ENCODE measurements at places on chromosomes 16 and 17.

DNA sequence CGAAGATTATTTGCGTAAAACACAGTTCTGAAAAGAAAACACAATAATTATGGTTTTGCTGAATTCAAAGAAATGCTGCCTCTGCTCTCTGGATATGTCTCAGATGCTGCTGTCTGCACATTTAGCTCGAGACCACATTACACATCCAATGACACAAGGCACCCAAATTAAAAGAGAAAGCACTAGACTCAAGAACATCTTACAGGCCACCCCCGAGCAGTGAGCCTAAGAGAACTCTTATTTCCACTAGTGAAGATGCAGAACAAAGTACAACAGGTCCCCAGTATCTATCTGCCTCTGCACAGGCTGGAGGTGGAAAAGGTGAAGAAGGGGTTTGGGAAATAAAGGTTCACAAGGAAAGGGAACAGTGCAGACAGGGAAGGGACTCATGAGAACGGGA lies 33.5 kb downstream of the GRB2 start:
- no peak for DNase-seq

DNA sequence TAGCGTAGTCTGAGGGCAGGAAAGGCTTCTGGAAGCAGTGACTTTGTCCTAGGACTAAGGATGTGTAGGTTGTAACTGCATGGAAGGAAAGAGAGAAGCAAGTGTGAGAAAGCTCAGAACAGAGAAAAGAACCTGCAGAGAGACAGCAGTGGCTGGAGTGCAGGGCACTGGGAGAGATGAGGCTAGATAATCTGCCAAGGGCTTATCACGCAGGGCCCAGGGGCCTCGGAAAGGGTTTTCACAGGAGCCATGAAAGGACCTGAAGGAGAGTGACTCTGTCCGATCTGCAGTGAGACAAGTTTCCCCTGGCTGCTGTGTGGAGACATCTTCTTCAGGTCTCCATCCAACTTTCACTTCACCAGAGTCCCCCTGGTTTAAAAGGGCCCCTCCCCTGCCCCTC lies 7.1 kb upstream of the SRCAP start:
- no peak for DNase-seq

DNA sequence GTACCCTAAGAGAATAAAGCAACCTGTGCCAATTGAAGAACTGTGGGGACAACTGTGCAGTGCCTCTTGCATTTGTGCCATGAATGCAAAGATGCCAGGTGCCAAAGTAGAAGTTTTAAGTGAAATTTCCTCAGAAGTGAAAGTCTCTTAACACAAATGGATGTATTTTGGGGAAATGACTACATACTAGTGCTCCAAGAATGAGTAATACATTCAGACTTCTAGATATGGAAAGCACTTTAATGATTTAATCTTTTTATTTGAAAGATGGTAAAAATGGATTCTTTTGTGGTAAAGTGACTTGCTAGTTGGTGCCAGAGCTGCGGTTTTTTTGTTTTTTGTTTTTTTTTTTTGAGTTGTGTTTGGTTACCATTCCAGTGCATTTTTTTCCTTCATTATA lies 15.0 kb downstream of the UTP18 start:
- no peak for DNase-seq

DNA sequence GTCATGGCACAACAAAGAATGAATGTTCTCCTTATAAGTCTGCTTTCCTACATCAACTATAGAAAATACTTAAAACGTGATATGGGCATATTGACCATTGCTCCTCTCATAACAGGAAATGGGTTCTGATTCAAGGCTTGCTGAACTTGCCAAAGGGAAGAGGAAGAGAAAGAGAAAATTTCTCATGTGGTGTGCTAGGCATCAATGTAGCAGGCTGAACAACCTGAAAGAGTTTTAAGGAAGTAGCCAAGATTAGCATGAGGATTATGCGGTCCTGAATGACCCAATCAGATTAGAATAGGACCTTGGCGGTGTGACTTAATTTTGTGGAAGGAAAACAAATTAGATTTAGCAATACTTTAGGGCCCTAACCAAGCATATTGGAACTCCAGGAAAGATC lies 617.7 kb upstream of the CDH11 start:
- DNase-seq = no peak

DNA sequence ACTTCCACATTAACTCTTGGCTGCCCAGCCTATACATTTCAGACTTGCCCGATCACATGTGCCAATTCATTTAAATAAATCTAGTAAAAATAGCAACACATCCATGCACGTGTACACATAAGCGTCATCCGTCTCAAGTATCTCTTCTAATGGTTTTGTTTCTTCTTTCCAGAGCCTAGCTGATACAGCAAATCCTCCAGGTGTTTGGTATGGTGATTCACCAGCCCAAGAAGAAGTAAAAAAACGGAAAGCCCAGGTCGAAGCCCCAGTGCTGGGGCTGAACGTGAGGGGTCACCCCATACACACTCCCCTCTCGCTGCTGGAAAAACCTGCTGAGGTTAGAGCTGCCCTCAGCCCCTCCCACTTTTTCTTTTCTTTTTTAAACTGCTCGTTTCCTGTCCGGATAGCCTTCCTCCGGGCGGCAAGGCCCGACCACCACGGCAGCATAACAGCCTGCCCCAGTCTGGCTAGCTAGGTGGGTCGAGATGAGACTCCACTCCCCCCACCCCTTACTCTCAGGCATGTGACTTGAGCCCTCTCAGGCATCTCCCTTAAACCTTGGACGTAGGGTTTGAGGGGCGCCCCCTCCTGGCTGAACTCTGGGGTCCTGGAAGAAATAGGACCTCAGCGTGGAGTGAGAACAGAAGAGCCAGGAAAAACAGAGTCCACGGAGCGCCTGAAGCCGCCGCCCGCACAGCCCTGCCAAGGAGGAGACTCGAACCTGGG lies 13.9 kb upstream of the OR1F1 start:
- no peak for DNase-seq

GRCh38 chr16:49463529-49463928 lies 89.9 kb downstream of the C16orf78 start:
- DNase-seq = peak; percentile 75

- no peak for DNase-seq
Observed at GRCh38 chr16:27618606-27619327, 68.8 kb downstream of the KATNIP start.

- DNase-seq = no peak
Observed at GRCh38 chr16:50708373-50709060, 15.1 kb downstream of the NOD2 start.

DNA sequence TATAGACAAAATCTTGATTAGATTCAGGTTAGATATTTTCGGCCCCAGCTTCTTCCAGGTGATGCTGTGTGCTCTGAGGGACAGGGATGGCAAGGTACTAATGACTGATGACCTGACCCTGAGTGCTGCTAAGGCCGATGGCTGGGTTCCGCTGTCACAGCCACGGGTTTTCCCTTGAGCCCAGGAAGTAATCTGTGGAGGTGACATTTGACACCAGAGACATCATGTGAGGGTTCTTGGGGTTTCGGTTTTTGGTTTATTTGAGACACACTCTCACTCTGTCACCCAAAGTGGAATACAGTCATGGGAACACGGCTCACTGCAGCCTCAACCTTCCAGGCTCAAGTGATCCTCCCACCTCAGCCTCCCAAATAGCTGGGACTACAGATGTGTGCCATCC lies 9.8 kb downstream of the OTOP3 start:
- no peak for DNase-seq

DNA sequence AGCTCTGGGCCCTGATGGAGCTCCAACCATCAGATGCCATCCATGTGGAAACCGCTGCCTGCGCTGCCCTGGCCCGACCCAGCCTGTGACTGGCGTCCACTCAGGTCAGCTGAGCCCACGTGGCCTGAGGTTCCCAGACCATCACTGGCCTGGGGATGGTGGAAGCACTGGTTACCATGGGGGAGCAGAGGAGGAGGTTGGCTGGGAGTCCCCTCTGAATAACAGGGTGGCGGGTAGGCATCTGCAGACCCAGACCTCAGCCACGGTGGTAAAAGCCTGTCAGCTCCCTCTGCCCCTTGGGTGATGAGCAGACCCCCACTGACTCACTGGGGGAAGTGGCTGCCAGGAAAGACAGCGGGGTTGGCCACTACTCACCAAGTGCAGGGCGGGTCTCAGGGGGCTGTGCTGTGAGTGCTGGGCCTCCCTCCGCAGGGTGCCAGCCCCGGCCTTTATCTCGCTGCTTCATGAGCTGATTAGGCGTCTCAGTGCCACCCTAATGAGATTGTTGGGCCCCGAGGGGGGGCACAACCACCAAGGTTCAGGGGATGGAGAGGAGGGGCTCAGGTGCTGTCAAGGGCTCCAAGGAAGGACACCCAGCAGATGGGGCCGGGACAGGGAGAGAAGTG lies at the start of gene PDE6G:
PDE6G (minus strand) TSS at position 425 of the 626 bp plus-strand sequence. CDS start 3,237 bp downstream, outside the sequence.
- no peak for DNase-seq

DNA sequence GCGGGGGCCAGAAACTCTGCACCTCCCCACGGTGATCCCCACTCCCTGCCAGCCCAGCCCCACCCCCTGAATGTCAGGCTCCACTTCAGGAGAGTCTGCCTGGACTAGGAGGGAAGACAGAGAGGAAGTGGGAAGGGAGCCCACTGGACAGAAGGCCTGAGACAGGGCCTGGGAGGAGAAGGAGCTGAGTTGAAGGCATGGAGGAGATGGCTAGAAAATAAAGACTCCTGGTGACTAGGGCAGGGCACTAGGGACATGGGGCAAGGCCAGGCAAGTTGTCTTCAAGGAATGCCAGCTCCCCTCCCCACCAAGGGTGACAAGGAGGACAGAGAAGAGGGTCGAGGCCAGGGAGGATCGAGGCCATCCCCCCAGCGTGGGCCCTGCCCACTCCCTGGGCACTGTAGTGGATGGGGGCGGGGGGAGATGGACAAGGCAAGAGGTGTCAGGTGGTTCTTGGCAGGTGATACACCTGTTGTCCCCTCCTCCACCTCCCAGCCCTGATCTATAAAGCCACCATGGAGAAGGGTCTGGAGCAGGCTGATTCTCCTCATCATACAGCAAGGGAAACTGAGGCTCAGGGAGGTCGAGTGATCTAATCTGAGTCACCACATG lies 19.7 kb downstream of the SRCIN1 start:
- no peak for DNase-seq

DNA sequence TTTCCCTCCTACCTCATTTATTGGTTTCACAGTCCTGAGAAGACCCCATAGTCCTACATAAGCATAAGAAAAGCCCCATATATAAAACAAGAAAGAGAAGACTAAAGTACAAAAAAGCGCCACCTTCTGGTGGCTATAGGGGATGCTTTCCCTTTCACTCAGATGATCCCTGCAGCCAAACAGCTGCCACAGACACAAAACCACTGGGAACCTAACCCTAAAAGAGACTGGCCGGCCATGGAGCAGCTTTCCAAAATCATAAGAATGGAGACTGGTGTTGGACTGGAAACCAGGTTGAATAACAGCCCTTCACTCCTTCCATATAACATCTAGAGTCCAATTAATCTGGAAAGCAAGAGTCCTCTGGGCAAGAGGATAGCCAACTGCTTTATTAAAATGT lies 11.4 kb downstream of the DYNC1LI2 start:
- DNase-seq = peak; percentile 35

DNA sequence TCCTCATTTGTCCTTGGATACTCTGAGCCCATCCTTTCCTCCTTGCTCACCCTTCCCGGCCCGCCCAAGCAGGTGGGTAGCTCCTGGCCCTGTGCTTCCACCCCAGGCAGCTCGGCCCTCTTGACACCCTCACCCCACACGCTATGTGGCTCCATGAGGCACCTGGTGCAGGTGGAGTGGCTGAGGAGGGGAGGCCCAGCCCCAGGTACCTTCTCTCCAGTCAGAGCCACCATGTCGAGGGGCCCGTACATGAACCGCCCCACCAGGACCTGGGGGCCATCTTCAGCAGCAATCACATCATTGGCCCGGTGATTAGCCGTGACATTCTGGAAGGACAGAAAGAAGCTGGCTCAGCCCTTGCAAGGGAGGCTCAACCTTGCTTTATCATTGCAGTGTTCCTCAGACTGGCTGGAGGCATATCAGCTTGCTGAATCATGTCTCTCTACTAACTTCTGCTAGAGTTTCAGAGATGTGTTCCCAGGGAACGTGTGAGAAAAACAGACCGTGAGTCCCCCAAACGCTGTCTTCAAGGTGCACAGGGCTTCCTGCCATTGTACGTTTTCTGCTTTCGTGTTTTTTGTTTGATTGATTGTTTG lies 20.3 kb downstream of the PIMREG start:
- no peak for DNase-seq

- no peak for DNase-seq
Observed at GRCh38 chr17:44268709-44269534, 987 bp upstream of the SLC4A1 start.

GRCh38 chr17:51860954-51861561 lies 297.5 kb downstream of the CA10 start:
- no peak for DNase-seq

DNA sequence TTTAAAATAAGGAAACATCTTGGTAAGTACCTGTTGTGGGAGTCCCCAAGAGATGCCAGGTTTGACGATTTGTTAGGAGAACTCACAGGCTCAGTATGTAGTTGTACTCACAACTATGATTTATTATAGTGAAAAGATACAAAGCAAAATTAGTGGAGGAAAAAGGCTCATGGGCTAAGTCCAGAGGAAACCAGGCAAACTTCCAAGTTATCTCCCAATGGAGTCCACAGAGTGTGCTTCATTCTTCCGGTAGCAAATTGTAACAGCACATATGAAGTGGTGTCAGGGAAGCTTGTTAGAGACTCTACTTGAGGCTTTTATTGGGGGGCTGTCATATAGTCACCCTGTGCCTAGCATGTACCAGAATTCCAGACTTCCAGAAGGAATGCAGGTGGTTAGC lies 2.3 kb downstream of the DDX19A start:
- DNase-seq = no peak

DNA sequence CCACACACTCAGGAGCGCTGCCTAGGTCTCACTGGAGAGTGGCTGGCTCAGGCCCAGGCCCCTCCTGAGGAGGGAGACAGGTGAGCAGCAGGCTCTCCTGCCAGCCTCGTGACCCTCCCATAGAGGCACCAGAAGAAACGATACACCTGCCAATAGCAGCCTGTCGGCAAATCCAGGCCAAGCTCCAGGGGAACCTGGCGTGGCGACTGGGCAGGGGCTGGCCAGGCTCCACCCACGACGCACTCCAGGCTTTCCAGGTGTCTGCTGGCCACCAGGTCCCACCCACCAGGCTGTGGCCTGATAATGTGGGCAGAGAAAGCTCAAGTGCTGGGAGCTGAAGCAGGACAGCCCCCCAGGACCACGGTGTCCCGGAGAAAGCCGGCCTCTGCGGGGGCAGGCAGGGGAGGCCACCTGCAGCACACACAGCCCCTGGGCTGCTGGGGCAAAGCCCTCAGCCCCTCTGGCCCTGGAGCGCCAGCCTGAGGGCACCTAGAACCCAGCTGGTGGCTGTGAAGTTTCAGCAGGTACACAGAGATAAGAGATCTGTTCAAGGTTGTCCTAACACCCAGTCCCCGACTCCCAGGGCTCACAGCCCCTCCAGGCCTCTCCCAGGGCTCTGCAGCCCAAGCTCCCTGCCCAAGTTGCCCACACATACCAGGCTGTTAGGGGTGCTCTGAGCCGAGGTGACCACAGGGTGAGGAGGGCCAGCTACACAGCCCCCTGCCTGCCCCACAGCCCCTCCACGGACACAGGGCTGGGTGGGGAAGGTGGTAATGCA lies 2.4 kb downstream of the PGAP6 start:
- DNase-seq = no peak

All from CD8-positive, alpha-beta T cell (primary cell).